ENCODE measurements at places on chromosomes 7 and 10. TPM values are rescaled to one million over a fixed set of nuclear protein-coding genes. Genes with fewer than 3 reads are reported as not detected.
A peak's percentile ranks its signal among the peaks of the same experiment; 100 is the strongest.

The FMC1 gene
- 15.3 TPM for total RNA-seq

The RP9 gene
- 10.3 TPM for total RNA-seq

The DKK1 gene
- 66.2 TPM for total RNA-seq

The AKR1C2 gene
- total RNA-seq = 46.0 TPM

The NKX2-3 gene
- not detected for total RNA-seq

The CYP3A7 gene
- total RNA-seq = not detected

The UNC5B gene
- 135 TPM for total RNA-seq

The MYOF gene
- total RNA-seq = 352 TPM

DNA sequence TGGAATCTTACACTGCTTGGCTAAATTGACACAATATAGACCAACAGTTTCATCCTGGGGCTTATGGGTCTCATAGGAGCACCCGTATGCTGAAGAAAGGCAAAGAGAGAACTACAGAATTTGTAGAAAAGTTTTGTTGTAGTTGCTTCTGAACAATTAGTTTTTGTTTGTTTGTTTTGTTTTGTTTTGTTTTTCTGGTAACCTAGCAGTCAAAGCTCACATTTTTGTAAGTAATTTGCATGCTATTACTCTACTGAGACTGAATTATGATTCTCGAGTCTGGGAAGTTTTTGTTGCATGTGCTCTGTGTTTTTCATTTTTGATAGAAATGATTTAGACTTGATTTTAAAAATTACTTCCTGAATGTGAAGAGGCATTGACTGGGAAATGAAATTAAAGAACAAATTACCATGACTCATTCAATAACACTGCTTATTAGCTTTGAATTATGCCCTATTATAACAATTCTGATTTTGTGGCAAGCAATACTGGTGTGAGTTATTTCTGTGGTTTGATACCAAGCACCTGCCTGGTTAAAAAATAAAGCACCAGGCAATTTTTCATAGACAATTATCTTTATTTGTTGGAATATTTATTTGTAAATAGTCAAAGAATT, 438 bp downstream of the LSMEM1 start:
- H3K36me3 ChIP-seq = peaks cover 7% of the 10 kb centered on the region
- H3K4me3 ChIP-seq = no peak overlapping the region
- H3K27ac ChIP-seq = peak overlapping the region; percentile 80
- H3K27me3 ChIP-seq = no peaks in the 10 kb centered on the region
- H3K4me1 ChIP-seq = peaks cover 38% of the 10 kb centered on the region

DNA sequence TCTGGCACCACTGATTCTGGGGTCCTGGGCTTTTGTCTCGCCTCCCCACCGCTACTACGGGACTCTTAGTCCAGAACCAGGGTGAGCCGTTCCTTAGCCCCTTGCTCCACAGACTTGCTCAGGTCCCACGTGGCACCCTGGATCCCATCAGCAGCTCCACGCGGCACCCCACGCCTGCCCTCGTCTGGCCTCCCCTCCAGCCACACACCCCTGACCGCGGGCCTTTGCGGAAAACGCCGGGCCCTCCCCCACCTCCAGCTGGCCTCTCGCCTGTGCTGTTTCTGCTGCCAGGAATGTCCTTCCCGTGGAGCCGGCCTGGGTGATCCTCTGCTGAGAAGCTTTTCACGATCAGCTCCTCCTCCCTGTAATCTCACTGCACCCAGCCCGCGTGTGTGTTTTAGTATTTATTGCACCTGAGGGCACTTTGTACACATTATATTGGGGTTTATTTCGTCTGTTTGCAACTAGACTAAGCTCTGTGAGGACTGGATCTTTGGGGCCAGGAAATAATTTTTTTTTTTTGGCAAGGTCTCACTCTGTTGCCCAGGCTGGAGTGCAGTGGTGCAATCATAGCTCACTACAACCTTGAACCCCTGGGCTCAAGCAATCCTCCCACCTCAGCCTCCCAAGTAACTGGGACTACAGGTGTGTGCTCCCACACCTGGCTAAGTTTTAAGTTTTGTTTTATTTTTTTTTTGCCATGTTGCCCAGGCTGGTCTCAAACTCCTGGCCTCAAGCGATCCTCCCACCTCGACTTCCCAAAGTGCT, 10.5 kb upstream of the TTYH3 start:
- H3K27ac ChIP-seq = no peak overlapping the region
- H3K36me3 ChIP-seq = no peaks in the 10 kb centered on the region
- DNase-seq = no peak
- H3K27me3 ChIP-seq = peaks cover 4% of the 10 kb centered on the region

DNA sequence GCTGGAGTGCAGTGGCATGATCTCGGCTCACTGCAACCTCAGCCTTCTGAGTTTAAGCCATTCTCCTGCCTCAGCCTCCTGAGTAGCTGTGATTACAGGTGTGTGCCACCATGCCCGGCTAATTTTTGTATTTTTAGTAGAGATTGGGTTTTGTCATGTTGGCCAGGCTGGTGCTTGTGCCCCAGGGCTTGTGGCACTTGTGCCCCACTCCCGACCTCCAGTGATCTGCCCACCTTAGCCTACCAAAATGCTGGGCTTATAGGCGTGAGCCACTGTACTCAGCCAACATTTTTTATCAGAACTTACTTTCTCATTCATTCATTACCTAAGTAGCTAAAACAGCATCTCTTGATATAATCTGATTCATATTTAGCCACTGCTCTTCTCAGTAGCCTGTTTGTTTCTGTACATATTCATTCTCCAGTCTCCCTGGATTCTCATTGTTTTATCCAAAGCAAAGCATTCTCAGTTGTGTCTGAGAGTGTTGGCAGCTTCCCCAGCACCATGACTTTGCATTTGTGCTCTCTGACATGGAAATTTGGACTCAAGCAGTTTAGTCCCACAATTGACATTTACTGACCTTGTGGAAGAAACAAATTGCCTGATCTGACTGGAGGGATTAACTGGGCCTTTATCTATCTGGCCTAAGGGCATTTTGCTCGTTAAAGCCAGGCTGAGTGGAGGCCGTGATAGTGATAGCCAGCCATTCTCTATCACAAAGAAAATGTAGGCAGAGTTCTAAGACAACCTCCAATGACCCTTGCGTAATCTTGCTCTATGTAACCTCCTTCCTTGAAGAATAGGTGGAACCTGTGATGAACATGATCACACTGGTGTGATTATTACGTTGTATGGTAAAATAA, 44.9 kb downstream of the AKR1B15 start:
- no peaks in the 10 kb centered on the region for H3K27me3 ChIP-seq
- H3K36me3 ChIP-seq = no peaks in the 10 kb centered on the region
- peaks cover 26% of the 10 kb centered on the region for H3K4me1 ChIP-seq
- H3K27ac ChIP-seq = peak overlapping the region; percentile 94

GRCh38 chr10:55476129-55476528, 675.1 kb upstream of the PCDH15 start:
- H3K27me3 ChIP-seq = no peaks in the 10 kb centered on the region
- no peak overlapping the region for H3K27ac ChIP-seq
- H3K4me1 ChIP-seq = no peaks in the 10 kb centered on the region
- H3K4me3 ChIP-seq = no peak overlapping the region

DNA sequence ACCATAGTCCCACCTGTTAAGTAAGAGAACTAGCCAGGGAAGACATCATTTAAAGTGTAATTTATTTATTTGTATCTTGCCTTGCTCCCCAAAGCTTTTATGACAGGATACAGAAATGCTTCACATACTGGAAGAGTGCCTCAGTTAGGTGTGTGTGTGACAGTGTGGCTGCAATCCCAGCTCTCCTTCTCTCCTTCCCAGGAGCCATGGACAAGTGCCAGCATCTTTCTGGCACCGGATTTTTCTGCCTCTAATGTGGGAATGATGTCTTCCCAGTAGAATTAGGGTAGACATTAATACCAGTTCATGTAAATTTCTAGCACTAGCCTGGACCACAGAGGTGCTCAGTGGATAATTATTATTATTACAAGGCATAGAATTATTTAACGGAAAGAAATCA, 30.3 kb upstream of the ATXN7L1 start:
- no peak overlapping the region for H3K27ac ChIP-seq
- no peaks in the 10 kb centered on the region for H3K27me3 ChIP-seq
- peaks cover 1% of the 10 kb centered on the region for H3K4me1 ChIP-seq
- no peak overlapping the region for H3K4me3 ChIP-seq

GRCh38 chr10:132548106-132548823, 10.7 kb downstream of the INPP5A start:
- H3K36me3 ChIP-seq = peaks cover 3% of the 10 kb centered on the region
- no peaks in the 10 kb centered on the region for H3K4me1 ChIP-seq
- DNase-seq = no peak
- H3K4me3 ChIP-seq = no peak overlapping the region
- no peaks in the 10 kb centered on the region for H3K27me3 ChIP-seq

GRCh38 chr7:148924011-148924410, 39.9 kb upstream of the EZH2 start:
- no peak overlapping the region for H3K4me3 ChIP-seq
- H3K27ac ChIP-seq = no peak overlapping the region
- H3K27me3 ChIP-seq = peaks cover 5% of the 10 kb centered on the region
- DNase-seq = no peak

DNA sequence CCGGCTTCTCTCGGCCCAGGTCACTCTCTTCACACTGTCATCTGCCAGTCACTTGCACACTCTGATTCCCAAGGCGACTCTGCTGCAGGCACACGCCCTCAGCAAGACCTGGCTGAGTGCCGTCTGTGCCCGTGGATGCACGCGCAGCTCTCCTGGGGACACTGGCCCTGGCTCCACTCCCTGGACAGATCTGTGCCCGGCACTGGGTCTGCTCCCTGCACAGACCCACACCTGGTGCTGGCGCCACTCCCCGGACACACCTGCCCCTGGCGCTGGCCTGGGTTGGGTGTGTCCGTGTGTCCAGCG, 133.2 kb downstream of the DNAJB6 start:
- H3K36me3 ChIP-seq = no peaks in the 10 kb centered on the region
- no peaks in the 10 kb centered on the region for H3K4me1 ChIP-seq
- peaks cover 12% of the 10 kb centered on the region for H3K27me3 ChIP-seq
- no peak overlapping the region for H3K4me3 ChIP-seq
- no peak overlapping the region for H3K27ac ChIP-seq

DNA sequence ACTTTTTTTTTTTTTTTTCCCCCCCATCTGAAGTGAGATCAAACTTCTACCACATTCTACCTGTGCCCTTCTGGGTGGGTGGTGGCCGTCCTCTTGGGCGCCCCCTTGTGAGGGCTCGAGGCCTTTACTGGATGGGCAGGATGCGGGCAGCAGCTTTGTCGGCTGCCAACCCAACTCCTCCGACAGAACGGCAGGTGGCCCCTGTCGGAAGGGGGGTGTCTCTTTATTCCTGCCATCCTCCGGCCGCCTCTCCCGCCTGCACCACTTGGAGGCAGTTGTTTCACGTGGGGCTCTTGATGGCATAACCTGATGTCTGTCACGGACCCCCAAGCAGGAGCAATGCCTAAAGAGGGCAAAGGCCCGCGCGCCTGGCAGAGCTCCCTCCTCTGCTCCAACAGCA, 31.0 kb downstream of the AMZ1 start:
- no peak overlapping the region for H3K27ac ChIP-seq
- DNase-seq = peak; percentile 84
- peaks cover 3% of the 10 kb centered on the region for H3K36me3 ChIP-seq
- no peaks in the 10 kb centered on the region for H3K4me1 ChIP-seq

DNA sequence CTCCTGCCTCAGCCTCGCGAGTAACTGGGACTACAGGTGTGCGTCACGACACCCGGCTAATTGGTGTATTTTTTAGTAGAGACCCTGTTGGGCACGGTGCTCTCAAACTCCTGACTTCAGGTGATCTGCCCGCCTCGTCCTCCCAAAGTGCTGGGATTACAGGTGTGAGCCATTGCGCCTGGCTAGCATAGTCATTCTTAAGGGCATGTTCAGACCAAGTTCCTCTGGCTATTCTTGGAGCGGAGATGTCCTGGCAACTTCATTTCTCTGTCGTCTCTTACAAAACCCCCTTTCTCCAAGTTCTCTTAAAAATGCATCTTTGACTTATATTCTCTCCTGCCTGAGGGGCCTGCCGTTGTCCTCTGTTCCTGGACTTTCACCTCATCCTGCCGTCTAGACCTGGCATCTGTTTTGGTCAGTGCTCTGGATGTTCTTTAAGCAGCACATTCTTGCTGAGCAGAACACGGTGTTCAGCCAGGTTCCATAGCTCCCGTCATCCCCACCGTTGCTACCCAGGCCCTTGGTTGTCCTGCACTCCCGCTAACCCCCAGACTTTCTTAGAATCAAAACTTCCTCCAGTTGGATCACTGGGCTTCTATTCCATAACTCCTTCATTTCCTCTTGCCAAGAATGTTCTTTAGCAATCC, 509.9 kb upstream of the GALNT17 start:
- H3K27me3 ChIP-seq = peaks cover 3% of the 10 kb centered on the region
- H3K4me3 ChIP-seq = no peak overlapping the region
- H3K36me3 ChIP-seq = no peaks in the 10 kb centered on the region
- H3K4me1 ChIP-seq = no peaks in the 10 kb centered on the region
- no peak for DNase-seq

- H3K27ac ChIP-seq = no peak overlapping the region
- H3K4me3 ChIP-seq = no peak overlapping the region
- DNase-seq = no peak
Observed at GRCh38 chr7:106060394-106060920, 51.7 kb downstream of the SYPL1 start.

DNA sequence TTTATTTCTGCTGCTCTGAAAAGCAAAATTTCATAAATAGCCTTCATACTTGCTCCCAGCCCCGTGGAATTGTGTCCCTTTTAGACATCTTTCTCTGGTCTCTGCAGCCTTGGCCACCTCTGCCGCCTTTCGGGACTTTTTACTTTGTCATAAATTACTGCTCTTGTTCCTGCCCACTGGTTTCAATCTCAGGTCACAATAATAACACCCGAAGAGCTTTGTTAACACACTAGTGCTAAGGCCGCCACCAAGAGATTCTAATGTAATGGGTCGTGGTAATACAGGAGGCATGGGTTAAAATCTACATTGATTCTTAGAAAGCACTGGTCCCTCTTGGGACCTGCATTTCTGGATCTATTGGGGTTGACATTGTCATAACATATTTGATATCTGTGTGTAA, 276.0 kb upstream of the VWC2 start:
- H3K4me1 ChIP-seq = no peaks in the 10 kb centered on the region

- no peak overlapping the region for H3K4me3 ChIP-seq
- H3K36me3 ChIP-seq = no peaks in the 10 kb centered on the region
- no peaks in the 10 kb centered on the region for H3K27me3 ChIP-seq
- H3K27ac ChIP-seq = no peak overlapping the region
Observed at GRCh38 chr7:35593899-35594298, 101.0 kb downstream of the HERPUD2 start.

- H3K4me1 ChIP-seq = no peaks in the 10 kb centered on the region
- DNase-seq = no peak
- H3K36me3 ChIP-seq = no peaks in the 10 kb centered on the region
- no peak overlapping the region for H3K4me3 ChIP-seq
- H3K27ac ChIP-seq = no peak overlapping the region
Observed at GRCh38 chr10:51926337-51926736, 226.9 kb upstream of the CSTF2T start.

- H3K4me3 ChIP-seq = no peak overlapping the region
- H3K36me3 ChIP-seq = no peaks in the 10 kb centered on the region
- no peak for DNase-seq
- H3K4me1 ChIP-seq = peaks cover 4% of the 10 kb centered on the region
- H3K27me3 ChIP-seq = no peaks in the 10 kb centered on the region
Observed at GRCh38 chr10:88765816-88766215, 6.0 kb downstream of the LIPN start.

Measured in osteoblast (primary cell).